Right lobe of liver (tissue), 6 donors: ENCODE measurements at places on chromosomes 11 and 22. TPM values are rescaled to one million over a fixed set of nuclear protein-coding genes. Genes with fewer than 3 reads are reported as not detected.

DNA sequence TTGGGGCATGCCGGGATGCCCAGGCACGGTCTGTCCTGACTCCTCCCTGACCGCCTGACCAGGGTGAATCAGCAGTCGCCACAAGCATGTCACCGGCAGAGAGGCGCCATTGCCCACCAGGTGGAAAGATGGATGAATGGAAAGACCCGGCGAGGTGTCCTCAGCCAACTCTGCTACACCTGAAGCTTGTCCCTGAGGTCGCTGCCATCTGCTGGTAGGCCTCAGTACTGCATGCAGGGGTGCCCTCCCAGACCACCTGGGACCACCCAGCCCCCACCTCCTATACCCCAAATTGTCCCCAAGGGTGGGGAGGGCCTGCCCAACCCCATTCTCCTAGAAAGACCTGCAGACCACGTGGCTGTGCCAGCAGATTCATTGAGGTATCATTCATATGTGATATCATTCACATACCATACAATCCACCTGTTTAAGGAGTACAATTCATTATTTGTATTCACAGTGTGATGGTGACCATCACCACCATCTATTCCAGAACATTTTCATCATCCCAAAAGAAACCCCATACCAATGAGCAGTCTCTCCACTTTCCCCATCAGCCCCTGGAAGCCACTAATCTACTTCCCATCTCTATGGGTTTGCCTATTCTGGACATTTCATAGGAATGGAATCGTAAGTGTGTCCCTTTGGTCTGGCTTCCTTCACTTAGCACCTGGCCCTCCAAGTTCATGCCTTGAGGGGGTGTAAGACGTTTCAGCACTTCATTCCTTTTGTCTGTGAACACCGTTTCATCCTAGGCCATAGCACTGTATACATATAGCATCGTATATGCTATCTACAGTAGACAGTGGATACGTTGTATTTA, 17.5 kb downstream of the FGF3 start:
- H3K36me3 ChIP-seq: no peaks in the 10 kb centered on the region
- DNase-seq: no peak
- no peak overlapping the region for H3K4me3 ChIP-seq
- no peaks in the 10 kb centered on the region for H3K27me3 ChIP-seq
- H3K27ac ChIP-seq: no peak overlapping the region
- no peaks in the 10 kb centered on the region for H3K4me1 ChIP-seq

Gene OPCML
- total RNA-seq: not detected

DNA sequence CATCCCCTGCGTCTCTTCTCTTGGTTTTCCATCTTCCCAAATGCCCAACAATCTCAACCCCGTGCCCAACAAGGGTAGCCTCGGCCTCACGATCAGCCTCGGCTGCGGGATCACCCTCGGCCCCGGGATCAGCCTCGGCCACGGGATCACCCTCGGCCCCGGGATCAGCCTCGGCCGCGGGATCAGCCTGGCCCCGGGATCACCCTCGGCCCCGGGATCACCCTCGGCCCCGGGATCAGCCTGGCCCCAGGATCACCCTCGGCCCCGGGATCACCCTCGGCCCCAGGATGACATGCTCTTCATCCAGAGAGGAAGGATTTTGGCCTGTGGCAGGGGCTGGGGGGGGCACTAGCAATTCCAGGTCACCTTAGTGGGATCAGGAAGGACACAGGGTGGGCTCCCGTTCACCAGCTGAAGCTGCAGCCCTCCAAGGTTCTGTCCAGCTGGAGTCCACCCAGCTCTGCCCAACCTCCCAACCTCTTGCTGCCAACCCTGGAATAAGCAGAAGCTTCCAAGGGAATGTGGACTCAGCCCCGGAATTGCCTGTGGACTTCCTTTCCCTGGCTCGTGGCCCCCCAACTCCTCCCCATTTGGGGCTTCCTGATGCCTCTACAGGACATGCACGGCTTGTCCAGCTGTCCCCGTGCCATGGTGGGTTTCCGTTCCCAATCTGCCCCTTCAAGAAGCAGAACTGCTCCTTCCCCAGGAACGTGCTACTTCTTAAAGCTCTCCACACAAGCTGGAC, 6.2 kb downstream of the ALG12 start:
- no peaks in the 10 kb centered on the region for H3K4me1 ChIP-seq
- H3K36me3 ChIP-seq: peaks cover 3% of the 10 kb centered on the region
- no peaks in the 10 kb centered on the region for H3K27me3 ChIP-seq

- no peak overlapping the region for H3K27ac ChIP-seq
- no peaks in the 10 kb centered on the region for H3K27me3 ChIP-seq
- no peaks in the 10 kb centered on the region for H3K4me1 ChIP-seq
- H3K4me3 ChIP-seq: no peak overlapping the region
- H3K36me3 ChIP-seq: no peaks in the 10 kb centered on the region
These were observed 767.5 kb downstream of the JRKL start for GRCh38 chr11:97157221-97157740.

DNA sequence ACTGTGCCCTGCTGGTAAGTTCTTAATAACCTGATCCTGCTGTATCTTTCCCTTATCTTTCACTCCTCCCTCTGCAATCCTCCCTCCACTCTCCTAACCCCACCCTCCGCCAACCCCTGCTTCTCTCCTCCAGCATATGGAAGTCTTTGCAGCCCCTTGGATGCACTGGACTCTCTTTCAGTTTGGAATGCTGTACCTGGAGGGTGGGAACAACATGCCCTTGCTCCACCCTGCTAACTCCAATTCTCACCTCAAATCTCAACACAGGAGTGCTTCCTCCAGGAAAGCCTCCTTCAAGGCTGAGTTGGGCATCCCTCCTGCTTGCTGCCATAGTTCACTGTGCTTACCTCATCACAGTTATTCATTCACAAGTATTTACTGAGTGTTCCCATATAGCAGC, 52.8 kb upstream of the LDLRAD3 start:
- no peak for DNase-seq
- no peak overlapping the region for H3K27ac ChIP-seq
- H3K4me3 ChIP-seq: no peak overlapping the region
- no peaks in the 10 kb centered on the region for H3K36me3 ChIP-seq
- no peaks in the 10 kb centered on the region for H3K27me3 ChIP-seq
- H3K4me1 ChIP-seq: no peaks in the 10 kb centered on the region

DNA sequence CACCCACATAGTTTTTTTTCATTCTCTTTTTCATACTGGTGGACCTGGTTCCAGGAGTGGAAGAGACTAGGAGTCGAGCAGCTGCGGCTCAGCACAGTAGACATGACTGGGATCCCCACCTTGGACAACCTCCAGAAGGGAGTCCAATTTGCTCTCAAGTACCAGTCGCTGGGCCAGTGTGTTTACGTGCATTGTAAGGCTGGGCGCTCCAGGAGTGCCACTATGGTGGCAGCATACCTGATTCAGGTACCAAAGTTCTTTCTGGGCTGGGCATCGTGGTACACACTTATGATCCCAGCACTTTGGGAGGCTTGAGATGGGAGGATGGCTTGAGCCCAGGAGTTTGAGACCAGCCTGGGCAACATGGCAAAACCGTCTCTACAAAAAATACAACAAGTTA, 4.2 kb downstream of the PTPMT1 start:
- no peak overlapping the region for H3K4me3 ChIP-seq
- no peak for DNase-seq
- H3K27me3 ChIP-seq: no peaks in the 10 kb centered on the region
- H3K36me3 ChIP-seq: peaks cover 6% of the 10 kb centered on the region
- H3K27ac ChIP-seq: no peak overlapping the region

Gene PDGFB
- total RNA-seq: 1.4 TPM

GRCh38 chr22:49934160-49934890, 15.9 kb downstream of the CRELD2 start:
- peak; percentile 76 for DNase-seq
- H3K4me1 ChIP-seq: no peaks in the 10 kb centered on the region
- no peaks in the 10 kb centered on the region for H3K36me3 ChIP-seq
- no peaks in the 10 kb centered on the region for H3K27me3 ChIP-seq

Gene PDGFD
- total RNA-seq: 1.6 TPM

GRCh38 chr22:36923131-36923788, 9.8 kb downstream of the CSF2RB start:
- no peaks in the 10 kb centered on the region for H3K4me1 ChIP-seq
- no peaks in the 10 kb centered on the region for H3K36me3 ChIP-seq
- H3K27me3 ChIP-seq: no peaks in the 10 kb centered on the region
- no peak for DNase-seq
- H3K4me3 ChIP-seq: no peak overlapping the region
- no peak overlapping the region for H3K27ac ChIP-seq

- DNase-seq: peak; percentile 90
- H3K27ac ChIP-seq: peak within 1 kb of the TSS; percentile 88
These were observed at the start of gene RNF26 for GRCh38 chr11:119334174-119334930. Gene RNF26 (plus strand): TSS chr11:119334527. CDS start chr11:119335123, 596 bp downstream.
